ENCODE measurements at places on chromosomes 3 and 15. TPM values are rescaled to one million over a fixed set of nuclear protein-coding genes. Genes with fewer than 3 reads are reported as not detected.

The PPARG gene
- 36.9 TPM for total RNA-seq

The GNAT1 gene
- not detected for total RNA-seq

The AMT gene
- 0.67 TPM for total RNA-seq

The OR4F15 gene
- total RNA-seq: not detected

The GOLIM4 gene
- 38.7 TPM for total RNA-seq

The EXOG gene
- total RNA-seq: 13.6 TPM

The EIF2B5 gene
- total RNA-seq: 40.2 TPM

The ZNF774 gene
- total RNA-seq: 0.98 TPM

The CDV3 gene
- total RNA-seq: 201 TPM

The PP2D1 gene
- total RNA-seq: not detected

The FANCD2OS gene
- not detected for total RNA-seq

The ZBTB20 gene
- total RNA-seq: 29.4 TPM

The PATL2 gene
- total RNA-seq: under 0.01 TPM

The CCDC33 gene
- not detected for total RNA-seq
